ENCODE measurements at places on chromosomes 7 and 10.

- DNase-seq: no peak
These were observed 605.4 kb downstream of the KCNMA1 start for GRCh38 chr10:77032188-77032570.

- no peak for DNase-seq
These were observed 710.2 kb upstream of the POM121L12 start for GRCh38 chr7:52325237-52325636.

DNA sequence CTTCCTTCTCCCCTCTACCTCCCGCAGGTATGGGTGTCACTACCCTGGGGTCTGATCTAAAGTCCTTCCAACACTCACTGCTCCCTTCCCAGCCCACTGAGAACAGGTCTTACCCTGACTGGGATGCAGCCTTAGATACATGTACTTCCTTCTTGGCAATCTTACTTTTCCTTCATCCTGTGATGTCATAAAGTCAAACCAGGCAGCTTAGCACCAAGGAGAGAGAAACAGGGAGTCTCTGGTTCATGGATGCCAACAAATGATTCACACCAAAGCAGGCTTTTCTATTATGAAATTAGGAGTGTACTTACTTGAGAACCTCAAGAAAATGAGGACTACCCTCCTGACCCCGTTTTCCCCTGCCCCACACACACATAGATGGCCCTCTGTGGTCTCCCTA, 111.0 kb upstream of the KMT2E start:
- no peak for DNase-seq

DNA sequence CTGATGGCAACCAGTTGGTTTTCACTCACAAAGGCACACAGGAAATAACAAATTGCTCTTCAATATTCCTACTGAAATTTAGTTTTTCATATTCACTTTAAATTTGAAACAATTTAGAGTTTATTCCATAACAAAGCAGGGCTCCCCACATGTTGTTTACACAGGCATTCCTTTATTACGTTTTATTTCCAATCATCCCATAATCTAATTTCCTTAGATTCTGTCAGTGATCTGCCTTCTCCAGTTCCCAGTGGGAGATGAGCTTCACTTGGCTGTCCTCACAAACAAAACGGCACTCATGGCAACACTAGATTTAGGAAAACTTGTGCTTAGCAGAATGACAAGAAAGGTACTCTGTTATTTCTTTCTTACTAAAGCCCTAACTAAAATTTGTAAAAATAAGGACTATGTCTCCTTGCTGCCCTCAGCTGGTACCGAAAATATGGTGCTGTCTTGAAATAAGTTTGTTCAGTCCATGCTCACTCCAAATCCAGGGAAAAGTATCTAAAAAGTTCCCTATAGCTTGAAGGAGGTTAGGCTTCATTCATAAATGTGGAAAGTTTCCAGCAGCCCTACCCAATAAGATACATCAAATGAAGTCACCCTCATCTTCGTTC, 23.0 kb downstream of the PHYH start:
- DNase-seq: no peak

DNA sequence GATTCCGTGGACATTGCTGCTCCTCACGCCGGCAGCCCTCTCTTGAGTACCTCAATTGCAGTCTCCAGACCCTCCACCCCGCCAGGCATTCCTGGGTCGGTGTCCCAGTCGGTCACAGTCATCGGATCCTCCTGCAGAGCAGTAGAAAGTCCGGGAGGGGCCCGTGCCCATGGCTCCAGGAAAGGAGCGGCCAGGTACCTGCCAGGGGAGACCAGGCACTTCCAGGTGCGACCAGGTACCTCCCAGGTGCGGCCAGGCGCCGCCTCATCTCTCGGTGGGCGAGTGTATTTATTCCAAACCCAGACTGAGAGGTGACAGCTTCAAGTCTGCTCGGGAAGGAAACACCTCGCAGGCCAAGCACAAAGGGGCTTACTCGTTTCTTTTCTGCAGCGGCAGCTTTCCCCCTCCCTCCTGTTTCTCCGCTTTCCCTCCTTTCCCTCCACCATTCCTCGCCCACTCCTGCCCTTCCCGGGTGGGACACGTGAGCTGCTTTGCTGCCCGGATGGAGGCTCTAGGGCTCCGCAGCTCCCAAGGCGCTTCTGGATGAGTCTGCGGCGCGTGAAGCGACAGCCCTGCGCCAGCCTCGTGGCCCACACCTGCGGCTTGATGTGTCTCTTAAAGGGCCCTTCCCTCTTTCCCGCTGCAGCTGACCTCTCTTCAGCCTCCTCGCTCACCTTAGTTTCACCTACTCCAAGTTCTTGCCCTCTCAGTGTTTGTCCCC, 39.4 kb upstream of the AGK start:
- no peak for DNase-seq

- no peak for DNase-seq
These were observed 16.4 kb upstream of the FOXK1 start for GRCh38 chr7:4665661-4666060.

GRCh38 chr7:87416682-87417587, 58.5 kb downstream of the ABCB4 start:
- DNase-seq: peak; percentile 11

- no peak for DNase-seq
These were observed 28.7 kb downstream of the CHST15 start for GRCh38 chr10:124064676-124065075.

DNA sequence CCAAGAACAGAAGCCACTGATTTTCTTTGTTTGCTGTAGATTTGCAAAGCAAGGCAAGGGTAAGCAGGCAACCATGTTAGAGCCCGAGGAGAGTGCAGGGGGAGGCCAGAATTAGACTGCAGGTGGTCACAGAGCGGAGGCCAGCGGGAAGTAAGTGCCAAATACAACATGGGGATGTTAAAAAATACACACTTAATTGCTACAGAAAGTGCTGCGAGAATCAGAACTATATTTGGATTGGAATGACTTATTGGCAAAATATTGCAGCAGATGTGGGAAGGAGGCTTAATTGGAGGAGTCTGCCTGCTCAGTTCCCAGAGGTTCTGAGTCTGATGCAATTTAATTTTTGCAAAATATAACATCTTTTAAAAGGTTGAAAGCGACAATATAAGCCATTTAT, 49.7 kb upstream of the ADCY1 start:
- no peak for DNase-seq

- DNase-seq: no peak
These were observed 198.2 kb downstream of the MLLT10 start for GRCh38 chr10:21732067-21732772.

DNA sequence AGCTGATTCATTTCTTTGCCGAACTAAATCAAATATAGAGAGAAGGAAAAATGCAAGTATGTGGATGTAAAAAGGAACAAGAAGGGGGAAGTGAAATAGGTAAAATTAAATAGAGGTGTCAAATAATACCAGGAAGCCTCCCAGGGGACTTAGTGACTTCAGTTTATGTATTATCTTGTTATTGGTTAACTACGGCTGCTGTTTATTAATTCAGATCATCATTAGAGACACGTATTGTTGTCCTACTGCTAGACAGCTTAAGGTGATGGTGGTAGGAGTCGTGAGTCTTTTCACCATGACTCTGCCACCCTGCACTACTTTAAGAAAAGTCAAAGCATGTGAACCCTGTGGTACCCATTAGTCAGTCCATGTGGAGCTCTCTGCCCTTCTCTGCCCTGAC, 289.1 kb downstream of the PRKG1 start:
- DNase-seq: no peak

- no peak for DNase-seq
These were observed 13.5 kb downstream of the EPHB6 start for GRCh38 chr7:142868188-142868985.

DNA sequence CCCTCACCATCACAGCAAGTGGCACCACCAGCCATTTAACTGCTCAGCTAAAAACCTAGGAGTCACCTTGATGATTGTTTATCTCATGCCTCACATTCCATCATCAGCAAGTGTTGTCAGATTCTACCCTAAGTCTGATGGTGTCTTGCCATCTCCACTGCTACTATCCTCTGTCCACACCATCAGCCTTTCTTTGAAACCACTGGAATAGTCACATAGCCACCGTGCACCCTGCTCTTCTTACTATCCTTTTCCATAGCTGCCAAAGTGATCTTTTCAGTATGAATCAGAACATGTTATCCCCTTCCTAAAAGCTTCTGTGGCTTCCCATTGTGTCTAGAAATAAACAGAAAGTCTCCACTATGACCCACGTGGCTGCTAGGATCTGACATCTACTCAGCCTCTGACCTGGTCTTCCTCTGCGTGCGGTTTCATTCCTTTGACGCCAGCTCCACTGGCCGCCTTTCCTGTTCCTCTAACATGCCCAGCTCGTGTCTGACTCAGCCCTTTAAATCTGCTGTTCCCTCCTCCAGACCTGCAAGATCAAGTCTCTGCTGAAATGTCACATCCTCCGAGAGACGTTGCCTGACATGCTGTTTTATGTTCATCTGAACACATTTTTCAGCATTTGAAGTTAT, 16.5 kb upstream of the CHN2 start:
- no peak for DNase-seq

DNA sequence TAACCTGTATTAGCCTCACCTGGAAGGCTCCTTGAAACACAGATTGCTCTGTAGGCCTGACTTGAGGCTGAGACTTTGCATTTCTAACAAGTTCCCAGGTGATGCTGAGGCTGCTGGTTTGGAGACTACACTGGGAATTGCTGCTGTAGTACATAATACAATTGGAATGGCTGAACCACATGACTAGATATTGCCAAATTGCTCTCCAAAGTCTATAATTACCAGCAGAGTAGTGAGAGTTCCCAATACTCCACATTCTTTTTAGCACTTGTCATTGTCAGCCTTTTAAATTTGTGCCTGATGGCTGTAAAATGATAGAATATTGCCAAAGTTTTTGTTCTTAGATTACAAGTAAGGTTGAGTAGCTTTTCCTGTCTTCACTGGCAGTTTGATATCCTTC, 39.9 kb downstream of the PLEKHA8 start:
- no peak for DNase-seq

DNA sequence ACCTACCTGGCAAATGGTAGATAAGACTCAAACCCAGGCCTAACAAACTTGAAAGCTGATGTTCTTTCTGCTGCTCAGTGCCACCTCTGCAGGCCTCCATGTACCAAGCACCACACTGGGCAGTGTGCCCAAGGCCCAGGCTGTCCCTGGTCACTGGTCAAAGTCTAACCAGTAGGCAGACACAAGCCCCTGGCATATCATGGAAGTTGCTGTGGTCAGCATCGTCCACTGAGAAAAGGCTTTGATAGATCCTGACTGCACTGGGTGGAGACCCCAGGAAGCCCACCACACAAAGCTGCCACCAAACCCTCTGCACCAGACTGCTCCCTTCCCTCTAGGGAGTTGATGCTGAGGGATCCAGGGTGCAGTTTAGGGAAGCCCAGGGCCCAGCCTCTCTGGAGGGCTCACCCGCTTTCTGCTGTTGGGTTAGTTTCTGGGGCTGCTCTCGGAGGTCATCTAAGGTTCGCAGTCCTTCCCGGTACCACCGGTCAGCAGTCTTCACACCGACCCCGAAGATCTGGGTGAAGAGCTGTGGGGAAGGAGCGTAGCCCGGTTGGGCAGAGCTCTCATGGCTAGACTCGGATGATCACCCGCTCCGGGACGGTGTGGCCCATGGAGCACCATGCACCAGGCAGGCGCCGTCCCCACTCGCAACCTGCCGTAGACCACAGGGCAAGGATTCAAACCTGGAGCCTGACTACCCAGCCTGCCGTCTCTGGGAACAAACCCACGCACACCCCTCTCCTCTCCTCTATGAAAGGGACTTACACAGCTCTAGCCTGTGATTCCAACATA, 6.0 kb downstream of the POLM start:
- DNase-seq: no peak

DNA sequence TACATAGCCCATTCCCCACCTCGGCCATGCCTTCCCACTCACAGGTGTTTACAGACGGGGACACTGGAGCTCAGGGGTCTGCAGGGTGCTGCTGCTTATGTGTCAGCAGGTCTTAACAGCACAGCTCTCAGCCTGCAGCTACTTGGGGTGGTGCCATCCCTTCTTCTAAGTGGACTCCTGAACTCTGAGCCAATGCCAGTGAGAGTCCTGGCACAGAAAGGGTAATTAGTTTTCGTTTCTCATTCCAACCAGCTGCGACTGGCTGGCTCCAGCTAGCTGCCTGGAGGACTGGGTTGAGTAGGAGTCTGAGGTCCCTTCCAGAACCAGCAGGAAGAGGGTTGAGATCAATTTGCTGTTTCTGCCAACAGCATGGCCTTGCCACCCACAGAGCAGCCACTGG, 88.3 kb upstream of the AGK start:
- DNase-seq: no peak

- no peak for DNase-seq
These were observed 36.7 kb upstream of the SLIT1 start for GRCh38 chr10:97222326-97222961.

DNA sequence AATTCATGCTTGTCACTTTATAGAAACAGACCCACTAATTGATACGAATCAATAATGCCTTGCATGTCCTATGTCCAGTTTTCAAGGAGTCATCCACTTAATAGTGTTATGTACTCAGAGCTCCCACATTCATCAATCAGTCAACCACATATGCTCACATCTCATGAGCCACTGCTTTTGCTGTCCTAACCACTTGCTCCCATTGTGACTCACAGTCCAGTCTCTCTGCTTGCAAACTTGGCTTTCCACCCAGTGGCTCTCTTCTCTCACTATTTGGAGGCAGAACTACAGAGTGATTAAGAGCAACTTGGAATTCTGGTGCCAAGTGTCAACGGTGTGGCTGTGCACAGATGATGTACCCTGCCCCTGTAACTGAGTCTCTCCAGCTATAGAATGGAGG, 166.0 kb downstream of the SNX13 start:
- DNase-seq: no peak

DNA sequence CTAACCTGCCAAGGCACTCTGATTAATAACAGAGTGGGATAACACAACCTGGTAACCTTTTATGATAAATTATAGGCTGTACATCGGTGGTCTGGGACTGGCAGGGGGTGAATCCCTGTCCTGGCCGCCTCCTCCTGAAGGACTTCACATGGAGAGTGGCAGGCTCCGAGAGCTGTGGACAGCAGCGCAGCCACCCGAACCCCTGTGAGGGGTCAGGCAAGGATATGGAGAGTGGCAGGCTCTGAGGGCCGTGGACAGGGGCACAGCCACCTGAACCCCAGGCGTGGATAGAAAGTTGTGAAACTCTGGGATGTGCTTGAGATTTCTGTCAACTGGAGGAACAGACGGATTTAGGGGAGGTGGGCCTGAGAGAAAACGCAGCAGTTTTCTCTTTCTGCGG, 107.0 kb upstream of the MGMT start:
- no peak for DNase-seq

DNA sequence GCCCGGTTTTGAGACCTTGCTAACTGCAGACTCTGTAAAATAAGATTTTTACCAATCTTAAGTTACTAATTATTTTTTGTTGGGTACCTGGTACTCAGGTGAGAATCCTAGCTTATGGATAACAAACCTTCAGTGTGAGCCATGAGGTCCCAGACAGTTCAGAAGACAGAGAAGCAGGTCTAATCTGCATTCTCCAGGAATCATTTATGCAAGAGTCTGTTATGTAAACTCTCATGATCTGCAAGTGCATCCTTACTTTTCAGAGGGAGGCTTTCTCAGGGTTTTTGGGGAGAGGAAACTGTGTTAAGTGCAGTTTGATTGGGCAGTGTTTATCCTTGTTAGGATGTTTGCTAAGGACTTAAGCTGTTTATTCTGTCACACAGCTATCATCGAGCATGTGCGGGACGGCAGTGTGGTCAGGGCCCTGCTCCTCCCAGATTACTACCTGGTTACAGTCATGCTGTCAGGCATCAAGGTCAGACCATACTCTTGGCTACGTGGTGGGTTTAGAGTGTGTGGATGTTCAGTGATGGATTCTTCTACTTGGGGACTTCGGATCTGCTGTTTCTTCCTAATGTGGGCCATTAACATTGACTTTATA, 50.2 kb downstream of the SND1 start:
- DNase-seq: no peak

Data from stimulated activated CD4-positive, alpha-beta T cell treated with anti-CD3 and anti-CD28 coated beads, TNF-alpha, amount 100 ng/mL, for 4 hours (primary cell).